Activated CD4-positive, alpha-beta T cell treated with anti-CD3 and anti-CD28 coated beads for 4 hours (primary cell): ENCODE measurements at places on chromosomes 1 and 21.

DNA sequence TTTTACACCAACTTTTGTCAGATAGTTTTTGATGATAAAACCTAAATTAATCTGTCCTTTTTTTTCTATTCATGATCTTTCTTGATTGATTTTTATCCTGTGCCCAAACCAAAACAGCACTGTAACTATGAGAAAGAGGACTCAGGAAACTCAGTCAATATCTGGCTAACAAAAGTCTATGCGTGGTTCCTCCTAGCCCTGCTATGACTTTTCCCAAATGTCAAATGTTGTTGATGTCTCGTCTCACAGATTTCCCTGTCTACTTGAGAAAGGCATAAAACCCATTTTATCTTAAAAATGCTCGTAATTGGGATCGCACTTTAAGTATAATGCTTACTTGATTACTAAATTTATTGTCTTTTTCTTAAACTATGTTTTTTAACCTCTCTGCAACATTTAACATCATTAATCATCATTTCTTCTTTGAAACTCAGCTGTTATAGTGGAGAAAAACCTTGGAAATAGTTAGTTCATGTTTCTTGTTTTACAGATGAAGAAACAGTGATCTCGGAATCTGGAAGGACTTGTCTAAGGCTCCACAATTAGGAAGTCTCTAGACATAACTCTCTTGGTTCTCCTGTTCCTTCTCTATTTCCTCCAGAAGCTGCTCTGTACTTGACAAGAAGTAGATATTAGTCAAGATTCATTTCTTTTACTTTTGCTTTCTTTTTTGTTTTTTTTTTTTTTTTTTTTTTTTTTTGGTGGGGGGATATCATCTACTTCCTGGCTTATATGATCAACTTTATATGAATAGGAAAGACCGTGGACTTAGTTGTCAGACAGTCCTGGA, 26.2 kb upstream of the PTPRC start:
- no peak for DNase-seq

DNA sequence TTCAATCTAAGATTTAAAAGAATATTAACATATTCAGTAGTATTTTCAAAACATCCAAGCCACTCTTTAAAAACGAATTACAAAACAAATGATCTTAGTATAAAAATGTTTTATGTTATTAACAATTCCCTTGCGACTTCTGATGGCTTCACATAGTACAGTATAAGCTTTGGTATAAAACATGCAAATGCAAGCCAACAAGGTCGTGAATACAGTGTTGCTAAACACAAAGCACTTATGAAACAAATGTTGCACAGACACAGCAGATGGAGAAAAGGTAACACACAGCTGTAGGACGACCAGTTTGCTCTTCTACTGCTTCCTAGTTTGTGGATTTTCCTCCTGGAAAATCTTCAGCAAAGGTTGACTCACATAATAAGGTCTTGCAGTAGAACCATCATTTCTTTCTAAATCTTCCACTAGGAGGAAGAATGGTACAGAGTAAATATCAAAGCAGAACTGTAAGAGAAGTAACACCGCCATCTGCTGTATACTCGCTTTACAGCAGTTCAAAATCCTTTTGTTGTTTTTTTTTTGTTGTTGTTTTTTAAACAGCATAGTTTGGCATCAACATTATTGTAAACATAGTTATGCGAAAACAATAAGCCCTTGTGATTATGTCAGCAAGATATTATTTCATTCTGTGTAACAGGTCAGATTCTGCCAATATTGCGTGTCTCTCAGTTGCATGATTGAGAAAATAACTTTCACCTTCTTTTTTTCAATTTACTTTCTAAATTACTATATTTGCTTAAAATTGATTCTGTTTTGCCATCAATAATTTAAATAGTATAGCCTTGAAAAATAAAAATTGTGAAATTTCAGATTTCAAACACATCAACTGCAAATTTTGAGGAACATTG, 69.5 kb downstream of the LHX8 start:
- DNase-seq: no peak

DNA sequence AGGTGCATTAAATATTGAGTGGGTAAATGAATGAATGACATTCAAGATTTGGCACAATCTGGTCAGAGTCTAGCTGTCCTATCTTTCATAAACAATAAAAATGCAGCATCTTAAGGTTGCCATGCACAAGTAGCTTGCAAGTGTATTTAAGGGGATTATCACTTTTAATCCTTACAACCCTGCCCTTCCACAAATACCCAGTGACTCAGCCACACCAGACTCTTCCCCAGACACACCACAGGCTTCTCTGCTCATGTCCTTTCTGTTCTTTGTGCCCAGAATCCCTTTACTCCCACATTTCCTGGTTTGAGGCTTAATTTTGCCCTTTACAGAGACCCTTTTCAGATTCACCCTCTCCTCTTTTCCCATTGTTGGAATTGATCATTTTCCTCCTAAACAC, 59.8 kb downstream of the KIRREL1 start:
- DNase-seq: no peak

- no peak for DNase-seq
Measured at GRCh38 chr1:110035236-110035752, 870 bp downstream of the STRIP1 start.

GRCh38 chr1:188027613-188028012, 1198.9 kb downstream of the PLA2G4A start:
- no peak for DNase-seq

DNA sequence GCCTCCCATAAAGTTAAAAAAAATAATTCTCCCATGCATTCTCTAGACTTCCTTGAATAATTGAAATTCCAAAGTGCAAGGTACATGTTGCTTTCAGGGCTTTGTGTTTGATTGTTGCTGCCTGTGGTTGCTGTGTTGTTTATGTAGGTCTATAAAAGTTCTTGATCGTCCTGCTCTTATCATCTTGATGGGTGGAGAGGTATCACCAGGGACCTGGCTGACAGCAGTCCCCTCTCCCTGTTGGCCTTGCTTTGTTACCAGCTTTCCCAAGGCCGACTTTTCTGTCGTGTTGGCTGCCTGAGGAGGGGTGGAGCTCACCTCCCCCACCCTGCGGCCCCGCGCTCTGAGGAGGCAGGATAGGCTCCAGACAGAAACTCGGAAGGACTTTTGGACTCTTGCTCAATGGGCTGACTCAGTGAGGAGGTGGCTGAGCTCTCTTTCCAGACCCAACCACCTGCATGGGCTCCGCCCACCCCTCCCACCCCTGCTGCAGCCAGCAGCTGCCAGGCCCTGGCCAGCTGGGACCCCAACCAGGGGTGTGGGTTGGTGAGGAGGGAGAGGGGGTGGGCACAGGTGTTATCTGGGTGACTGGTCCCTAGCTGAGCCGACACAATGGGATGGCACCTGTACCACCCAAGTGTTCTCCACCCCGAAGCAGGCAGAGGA, 2.0 kb downstream of the INAVA start:
- DNase-seq: no peak

- DNase-seq: no peak
Measured at GRCh38 chr1:174289644-174290310, 130.5 kb downstream of the RABGAP1L start.

DNA sequence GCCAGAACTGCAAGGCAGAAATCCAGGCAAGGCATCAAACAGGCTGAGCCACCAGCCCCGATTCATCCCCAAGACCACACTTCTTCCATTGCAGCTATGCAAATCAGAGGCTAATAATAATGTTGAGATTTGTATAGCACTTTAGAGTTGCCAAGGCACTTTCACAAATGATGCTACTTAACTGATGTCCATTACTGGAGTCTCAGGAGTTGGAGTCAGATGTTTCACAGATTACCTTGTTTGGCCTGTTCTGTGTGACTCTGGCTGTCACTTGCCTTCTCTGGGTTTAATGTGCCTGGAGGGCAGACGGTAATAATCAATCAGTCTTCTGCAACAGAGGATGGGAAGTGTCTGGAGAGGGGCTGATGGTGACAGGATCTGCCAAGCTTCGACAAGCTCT, 40.8 kb upstream of the MPZL1 start:
- DNase-seq: no peak

GRCh38 chr1:237444120-237444790, 402.3 kb downstream of the RYR2 start:
- DNase-seq: no peak

DNA sequence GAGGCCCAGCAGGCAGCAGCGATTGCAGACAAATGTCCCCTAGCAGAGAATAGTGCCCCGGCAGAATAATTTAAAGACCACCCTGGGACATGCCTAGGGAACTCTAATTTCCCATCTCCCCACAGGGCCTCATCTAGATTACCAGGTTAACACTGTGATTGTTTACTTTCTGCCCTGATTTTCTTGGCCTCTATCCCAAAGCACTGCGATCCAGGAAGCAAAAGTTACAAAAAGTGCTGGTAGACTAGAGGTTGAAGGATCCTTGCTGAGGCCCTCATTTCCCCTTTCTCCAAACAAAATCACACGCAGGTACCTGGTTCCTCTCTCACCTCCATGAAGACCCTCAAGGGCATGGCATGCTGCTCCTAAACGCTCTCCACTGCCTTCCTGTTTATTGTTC, 229.7 kb downstream of the C1orf94 start:
- DNase-seq: no peak

- no peak for DNase-seq
Measured at GRCh38 chr21:26756491-26757159, 88.6 kb downstream of the ADAMTS1 start.

DNA sequence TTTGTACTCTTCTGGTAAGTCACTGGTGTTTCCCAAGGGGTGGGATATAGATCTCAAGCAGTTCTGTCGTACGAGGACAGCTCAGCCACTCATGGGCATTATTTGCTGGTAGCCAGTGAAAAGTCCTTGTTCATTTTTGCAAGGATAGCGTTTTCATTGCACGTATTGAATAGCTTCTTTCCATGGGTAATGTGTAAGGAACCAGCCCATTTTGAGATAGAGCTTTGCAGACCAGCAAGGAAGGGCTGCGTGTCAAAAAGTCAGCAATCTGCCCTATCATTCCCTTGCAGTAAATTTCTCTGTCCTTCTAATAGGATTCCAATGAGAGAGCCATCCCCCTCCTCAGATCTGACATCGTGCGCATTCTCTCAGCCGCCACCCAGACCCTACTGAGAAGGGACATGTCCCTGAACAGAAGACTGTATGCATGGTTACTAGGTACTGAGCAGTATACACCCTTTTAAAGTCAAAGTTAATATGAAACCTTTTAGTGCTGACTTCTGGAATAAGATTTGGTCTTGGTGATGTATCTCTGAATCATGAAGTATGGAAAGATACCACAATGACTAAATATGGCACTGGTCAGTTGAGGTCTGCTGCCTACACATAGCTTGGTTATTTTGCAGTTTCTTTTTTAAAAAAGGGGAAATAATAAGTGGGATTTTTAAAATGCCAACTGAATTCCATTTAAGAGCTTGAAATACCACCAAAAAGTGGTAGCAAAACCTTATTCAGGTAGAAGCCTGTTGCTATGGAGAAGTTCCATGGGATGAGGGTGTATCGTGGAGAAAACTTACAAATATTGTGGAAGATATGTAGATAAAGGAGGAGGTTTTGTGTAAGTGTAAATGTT, 55.3 kb downstream of the DOP1B start:
- no peak for DNase-seq

GRCh38 chr1:74933500-74933899, 200.5 kb downstream of the TYW3 start:
- DNase-seq: no peak

DNA sequence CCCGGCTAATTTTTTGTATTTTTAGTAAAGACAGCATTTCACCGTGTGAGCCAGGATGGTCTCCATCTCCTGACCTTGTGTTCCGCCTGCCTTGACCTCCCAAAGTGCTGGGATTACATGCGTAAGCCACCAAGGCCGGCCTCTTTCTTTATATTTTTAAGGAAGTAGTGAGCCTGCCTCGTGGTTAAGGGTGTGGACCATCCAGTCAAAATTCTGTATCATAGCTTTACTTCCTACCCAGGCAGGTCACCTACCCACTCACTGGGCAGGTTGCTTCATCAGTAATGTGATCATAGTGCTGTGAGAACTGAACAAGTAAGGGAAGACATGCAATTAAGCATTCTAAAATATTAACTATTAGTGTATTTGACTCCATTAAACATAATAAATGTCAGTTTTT, 8.1 kb upstream of the ACOT7 start:
- no peak for DNase-seq

- no peak for DNase-seq
Measured at GRCh38 chr1:92087542-92087941, 7.4 kb downstream of the BTBD8 start.

- no peak for DNase-seq
Measured at GRCh38 chr1:52186449-52186848, 44.6 kb downstream of the ZFYVE9 start.

DNA sequence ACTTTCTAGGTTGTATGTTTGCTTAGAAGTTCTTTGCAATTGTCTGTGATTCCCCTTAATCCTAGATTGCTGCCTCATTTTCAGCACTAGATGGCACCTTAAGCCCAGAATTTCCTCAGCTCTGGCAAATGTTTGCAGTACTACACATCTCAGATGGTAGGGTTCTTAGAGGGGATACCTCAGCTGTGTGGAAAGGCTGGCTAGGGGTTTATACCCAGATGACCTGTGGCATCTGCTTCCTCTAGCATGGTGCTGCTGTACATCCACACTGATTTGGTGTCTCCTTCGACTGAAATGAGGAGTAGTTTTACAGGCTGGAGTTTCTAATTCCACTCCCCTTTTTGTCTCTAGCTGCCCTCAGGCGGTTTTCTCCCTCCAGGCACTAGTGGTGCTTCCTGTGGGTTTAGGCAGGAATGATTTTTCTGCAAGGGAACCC, 23.5 kb downstream of the ASB17 start:
- no peak for DNase-seq

DNA sequence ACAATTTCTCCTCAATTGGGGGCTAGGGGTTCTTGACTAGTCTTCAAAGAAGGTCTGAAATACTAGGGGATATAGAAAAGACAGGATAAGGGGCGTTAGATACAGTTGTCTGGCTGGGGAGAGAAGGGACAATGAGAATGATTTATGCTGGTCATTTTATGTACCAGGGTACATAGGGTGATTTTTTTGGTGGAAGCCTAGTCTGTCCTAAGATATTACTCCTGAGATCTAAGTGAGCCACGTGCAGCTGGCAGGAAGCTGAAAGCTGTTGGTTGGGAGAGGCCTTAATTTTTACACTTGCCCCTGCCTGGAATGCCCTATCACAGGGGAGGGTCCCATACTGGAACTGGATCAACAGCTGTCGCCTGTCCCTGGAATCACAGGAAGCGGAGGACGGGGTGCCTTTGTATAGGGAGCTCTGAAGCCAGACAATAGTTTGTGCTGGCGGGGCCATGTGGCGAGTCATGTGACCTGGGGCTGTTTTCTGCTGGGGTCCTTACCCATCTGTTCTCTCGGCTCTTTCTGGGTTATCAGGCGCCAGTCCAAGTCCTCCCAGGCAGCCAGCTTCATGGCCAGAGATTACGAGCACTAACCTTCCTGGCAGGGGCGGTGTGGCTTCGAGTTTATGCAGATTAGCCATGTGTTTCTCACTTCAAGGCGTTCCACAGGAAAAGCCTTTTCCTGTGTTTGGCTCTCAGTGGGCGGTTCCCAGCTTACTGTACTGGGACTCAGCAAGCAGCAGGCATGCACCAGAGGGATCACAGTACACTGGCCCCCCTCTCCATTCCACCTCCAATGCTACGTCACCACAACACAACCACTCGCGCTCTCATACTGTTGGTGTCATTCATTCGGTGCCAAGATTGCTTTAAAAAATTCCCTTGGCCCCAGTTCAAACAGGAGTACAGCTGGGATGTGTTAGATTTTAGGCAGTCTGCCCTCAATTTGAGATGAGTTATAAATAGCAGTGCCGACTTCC, 27.5 kb downstream of the ARID1A start:
- peak; percentile 43 for DNase-seq

GRCh38 chr1:202564958-202565495, 145.2 kb downstream of the SYT2 start:
- DNase-seq: no peak

GRCh38 chr1:209326831-209327230, 256.7 kb upstream of the CAMK1G start:
- no peak for DNase-seq

GRCh38 chr1:64246294-64246917, 43.0 kb downstream of the UBE2U start:
- DNase-seq: no peak
